M059J (cell line): ENCODE measurements at places on chromosomes 7 and 10. TPM values are rescaled to one million over a fixed set of nuclear protein-coding genes. Genes with fewer than 3 reads are reported as not detected.
A peak's percentile ranks its signal among the peaks of the same experiment; 100 is the strongest.

GRCh38 chr7:29228289-29229011 lies 33.9 kb downstream of the CHN2 start:
- DNase-seq, result no peak

Gene SUN3
- 0.59 TPM in 1 of 2 replicates, not detected in the other for total RNA-seq

GRCh38 chr7:141178486-141179135 lies 104.7 kb downstream of the TMEM178B start:
- no peak for DNase-seq

- no peak for DNase-seq
These were observed 19.6 kb upstream of the GIMAP2 start for GRCh38 chr7:150665896-150666295.

Gene GOT1
- 38.3 and 68.6 TPM in 2 replicates for total RNA-seq

Gene PON3
- 0.49 TPM in 1 of 2 replicates, not detected in the other for total RNA-seq

GRCh38 chr7:73681031-73681430 lies 2.2 kb downstream of the DNAJC30 start:
- DNase-seq, result peak; percentile 66

Gene H2BK1
- not detected in 2 replicates for total RNA-seq

Gene TMEM106B
- total RNA-seq, result 125 and 171 TPM in 2 replicates

GRCh38 chr7:85068799-85069198 lies 118.1 kb downstream of the SEMA3D start:
- peak; percentile 62 for DNase-seq

Gene PRRT4
- total RNA-seq, result not detected in 2 replicates

- DNase-seq, result peak; percentile 97
These were observed 226.4 kb upstream of the HABP2 start for GRCh38 chr10:113326160-113327111.

DNA sequence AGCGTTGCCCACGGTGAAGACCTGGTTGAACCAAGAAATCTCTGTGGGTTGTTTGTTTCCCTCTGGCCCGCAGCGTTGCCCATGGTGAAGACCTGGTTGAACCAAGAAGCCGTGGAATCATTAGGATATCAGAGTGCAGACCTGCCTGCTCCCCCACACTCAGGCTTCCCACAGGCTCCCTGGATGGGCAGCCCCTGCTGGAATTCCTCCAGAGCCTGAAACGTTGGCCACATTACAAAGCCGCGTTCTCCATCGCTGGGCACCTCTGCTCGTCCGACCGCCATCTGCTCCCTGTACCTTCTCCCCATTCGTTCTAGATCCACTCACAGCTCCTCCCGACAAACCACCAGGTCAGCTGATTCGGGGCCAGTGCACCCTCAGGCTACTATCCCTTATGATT lies 266.9 kb upstream of the SHH start:
- DNase-seq, result no peak

DNA sequence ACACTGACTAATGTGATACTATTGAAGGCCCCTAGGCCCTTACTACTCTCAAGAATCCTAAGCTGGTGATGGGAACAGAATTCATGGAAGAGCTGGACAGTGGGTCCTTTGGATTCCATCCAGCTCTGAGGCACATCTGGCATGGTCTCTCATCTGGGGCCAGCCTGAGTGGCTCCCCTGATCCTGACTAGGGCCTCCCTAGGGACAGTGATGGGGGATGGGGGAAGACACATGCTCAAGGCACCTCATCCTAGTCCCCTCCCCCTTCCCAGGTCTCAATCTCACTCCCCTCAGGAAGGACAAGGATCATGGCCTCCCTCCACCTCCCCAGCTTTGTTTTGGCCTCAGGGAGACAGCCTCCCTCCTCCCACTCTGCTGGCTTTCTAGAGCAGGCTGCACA lies 1.8 kb downstream of the KCNIP2 start:
- no peak for DNase-seq

DNA sequence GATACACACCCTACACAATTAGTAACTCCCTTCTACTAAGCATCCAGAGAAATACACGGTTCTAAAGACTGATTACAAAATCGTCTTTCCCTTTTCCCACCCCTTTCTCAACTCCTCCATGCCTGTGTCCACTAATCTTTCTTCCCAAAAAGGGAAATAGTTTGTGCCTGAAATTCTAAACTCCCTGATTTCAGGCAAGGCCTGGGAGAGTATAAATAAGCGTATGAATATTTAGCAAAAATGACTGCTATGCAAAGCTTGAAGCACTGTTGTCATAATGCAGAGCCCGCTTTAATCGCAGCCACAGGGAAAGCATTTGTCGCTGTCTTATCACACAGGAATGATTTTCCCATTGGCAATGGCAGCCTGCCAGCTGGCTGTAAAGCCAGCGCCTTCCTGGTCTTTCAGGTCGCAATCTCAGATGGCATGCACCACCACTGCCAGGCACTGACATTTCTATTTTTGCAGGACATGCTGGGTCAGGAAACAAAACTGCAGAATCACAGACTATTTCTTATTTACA lies 142.9 kb upstream of the PCGF5 start:
- peak; percentile 77 for DNase-seq

GRCh38 chr10:27643301-27643700 lies 102.3 kb downstream of the MKX start:
- DNase-seq, result no peak

GRCh38 chr7:23445326-23445725 lies 25.0 kb downstream of the IGF2BP3 start:
- no peak for DNase-seq

Gene SFRP4
- 0.27 and 0.86 TPM in 2 replicates for total RNA-seq

- DNase-seq, result no peak
These were observed 103.1 kb downstream of the GFRA1 start for GRCh38 chr10:116169782-116170445.

Gene NME8
- total RNA-seq, result not detected in 2 replicates

DNA sequence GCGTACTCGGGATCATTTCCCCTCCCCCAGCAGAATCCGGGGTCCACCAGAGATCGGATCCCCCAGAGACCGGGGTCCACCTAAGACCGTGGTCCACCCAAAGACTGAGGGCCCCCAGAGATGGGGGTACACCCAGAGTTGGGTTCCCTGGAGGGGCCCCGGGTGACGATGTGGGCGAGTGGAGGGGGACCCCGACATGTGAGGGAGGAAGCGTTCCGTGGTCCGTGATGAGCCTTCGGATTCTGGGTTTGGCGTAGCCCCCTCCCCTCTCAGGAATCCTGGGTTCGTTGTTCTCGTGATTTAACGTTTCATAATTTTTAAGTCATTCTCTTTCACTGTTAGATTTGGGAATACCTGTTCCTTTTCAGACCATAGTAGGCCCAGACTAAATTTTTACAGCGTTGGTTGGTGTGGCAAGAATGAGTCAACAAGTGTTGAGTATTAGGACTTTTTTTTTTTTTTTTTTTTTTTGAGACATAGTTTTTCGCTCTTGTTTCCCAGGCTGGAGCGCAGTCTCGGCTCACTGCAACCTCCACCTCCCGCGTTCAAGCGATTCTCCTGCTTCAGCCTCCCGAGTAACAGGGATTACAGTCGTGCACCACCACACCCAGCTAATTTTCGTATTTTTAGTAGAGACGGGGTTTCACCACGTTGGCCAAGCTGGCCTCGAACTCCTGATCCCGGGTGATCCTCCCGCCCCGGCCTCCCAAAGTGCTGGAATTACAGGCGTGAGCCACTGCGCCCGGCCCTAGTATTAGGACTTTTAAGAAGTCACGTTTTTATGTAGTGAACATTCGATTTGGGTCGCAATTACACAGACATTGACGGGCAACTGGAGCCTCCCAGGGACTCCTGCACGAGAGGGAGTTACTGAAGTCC lies 672 bp downstream of the GTPBP4 start:
- DNase-seq, result peak; percentile 3

Gene TUBB8
- 0.22 TPM in 1 of 2 replicates, not detected in the other for total RNA-seq

GRCh38 chr10:56586461-56586891 lies 225.4 kb upstream of the ZWINT start:
- DNase-seq, result no peak

- peak; percentile 95 for DNase-seq
These were observed 6.5 kb downstream of the AHR start for GRCh38 chr7:17304926-17305325.

DNA sequence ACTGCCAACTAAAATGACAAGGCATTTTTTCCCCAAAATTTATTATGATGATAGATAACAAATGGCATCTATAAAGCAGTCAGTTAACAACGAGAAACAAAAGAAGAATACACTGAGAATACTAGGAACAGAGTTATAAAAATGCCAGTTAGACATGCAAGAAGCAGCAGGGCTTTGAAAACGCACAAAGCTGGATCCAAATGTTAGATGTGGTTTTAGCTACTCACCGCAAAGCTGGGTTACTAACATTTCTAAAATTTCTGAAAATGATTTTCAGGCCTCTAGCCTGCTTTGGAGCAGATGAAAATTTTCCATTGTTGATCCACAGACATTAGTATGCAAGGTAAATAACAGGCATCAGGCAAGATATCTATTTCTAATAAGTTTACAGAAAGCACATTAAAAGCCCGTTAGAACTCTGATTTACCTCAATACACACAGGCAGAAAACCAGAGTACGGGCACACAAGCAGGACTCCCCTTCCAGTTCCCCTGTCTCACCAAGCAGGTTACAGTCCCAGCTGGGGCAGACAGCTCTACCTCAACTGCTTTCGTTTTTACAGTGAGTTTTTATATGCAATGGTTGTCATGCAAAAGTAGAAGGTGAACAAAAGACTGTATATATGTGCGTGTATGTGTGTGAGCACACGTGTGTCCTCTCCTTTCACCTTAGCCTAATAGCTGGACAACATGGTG lies 37.9 kb downstream of the GLI3 start:
- DNase-seq, result peak; percentile 84
